Cortex of kidney (tissue), 1 donor: ENCODE measurements at places on chromosomes 1 and 21.

GRCh38 chr1:88237058-88237457 is 447.0 kb upstream of the PKN2 start:
- DNase-seq: no peak

GRCh38 chr21:36699546-36700294 is 805 bp downstream of the SIM2 start:
- DNase-seq: no peak

DNA sequence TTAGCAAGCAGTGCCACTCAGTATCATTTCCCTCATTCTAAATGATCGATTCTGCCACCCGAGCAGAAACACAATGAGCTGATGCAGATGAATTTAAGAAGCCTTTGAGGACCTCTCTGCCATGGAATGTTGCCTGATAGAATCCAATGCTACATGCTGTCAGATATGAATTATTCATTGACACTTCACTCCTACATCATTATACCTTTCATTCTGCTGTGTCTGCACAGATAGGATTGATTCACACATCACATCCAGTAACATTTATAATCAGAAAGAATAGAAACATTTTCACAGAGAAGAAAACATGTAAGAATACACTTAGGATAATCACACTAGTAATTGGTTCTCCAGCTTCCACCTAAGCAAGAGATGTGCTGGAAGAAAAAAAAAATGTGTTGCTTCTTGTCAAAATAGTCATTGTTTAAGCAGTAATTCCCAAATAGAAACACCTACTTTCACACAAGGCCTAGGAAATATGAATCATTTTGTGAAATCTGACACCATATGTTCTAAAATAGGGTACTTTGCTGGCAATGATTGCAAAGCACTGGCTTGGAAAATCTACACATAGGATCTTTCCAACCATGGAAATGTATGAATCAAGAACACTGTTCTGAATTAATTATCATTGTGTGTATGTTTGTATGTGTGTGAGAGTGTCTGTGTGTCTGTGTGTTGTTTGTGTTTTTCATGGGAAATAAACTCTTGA is 110.1 kb downstream of the GRIK1 start:
- DNase-seq: no peak

DNA sequence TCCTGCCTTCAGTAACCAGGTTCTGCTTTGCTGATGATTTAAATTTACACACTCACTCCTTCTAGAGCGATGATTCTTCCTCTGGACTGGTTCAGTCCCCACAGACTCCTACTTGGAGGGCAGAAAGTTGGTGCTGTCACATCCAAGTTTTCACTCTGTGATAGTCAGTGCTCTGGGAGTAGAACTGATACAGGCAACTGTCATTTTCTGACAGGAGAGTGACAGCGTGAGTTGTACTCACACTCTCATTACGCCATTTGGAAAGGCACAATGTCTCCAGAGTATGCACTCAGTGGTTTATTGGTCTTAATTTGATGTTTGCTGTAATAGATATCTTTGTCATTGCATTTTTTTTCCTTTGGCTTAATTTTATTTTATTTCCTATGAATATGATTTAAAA is 96.0 kb downstream of the GRIK1 start:
- no peak for DNase-seq

DNA sequence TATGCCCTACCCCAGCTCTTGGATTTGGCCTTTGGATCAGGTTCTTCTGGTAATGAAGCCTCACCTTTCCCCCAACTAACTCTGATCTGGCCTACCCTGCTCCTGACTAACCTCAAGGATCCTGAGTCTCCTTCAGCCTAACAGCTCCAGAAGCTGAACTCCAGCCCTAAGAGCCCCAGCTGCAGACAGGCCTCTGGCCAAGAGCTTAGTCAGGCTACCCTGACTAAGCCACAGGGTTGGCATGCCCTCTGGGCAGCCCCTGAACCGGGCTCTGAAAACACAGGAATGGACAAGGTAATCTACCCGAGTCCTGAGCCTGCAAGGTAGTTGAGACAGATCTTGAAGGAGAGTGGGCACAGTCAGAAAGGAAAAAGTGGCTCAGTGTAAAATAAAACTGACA is 29.4 kb downstream of the COA7 start:
- no peak for DNase-seq

GRCh38 chr1:205488074-205488723 is 16.3 kb upstream of the CDK18 start:
- DNase-seq: no peak

DNA sequence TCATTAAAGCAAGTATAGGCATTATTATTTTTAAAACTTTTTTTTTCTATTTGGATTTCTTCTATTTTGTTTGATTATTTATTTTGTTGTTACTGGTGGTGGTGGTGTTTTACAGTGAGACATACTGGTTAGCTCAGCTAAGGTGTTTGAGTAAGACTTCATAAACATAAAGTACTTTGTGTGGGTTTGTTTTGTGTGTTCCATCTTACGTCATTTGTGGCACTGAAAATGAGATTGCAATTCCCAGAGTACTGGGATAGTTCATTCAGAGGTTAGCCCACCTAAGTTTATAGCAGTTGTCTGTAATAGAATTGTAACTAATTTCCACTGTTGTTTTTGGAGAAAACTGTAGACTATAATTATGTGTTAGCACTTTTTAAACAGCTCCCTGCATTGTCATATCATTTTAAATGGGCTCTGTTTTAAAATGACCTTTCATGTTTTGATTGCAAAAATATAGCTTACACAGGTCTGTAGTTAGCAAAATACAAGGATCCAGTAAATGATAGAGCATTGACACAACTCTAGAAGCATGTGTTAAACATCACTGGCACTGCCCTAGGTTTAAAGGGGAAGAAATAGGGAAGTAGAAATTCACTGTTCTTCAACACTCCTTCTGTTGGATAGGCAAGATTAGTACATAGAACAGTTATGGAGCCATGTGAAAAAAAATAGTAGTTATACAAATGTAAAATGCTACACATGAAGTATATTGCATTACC is 171.7 kb downstream of the NFIA start:
- DNase-seq: no peak

GRCh38 chr1:27626031-27626935 is 8.7 kb downstream of the FGR start:
- no peak for DNase-seq
